ENCODE measurements at places on chromosomes 12 and 14.

GRCh38 chr12:113136990-113137511 is 1.5 kb upstream of the RASAL1 start:
- no peak for DNase-seq

DNA sequence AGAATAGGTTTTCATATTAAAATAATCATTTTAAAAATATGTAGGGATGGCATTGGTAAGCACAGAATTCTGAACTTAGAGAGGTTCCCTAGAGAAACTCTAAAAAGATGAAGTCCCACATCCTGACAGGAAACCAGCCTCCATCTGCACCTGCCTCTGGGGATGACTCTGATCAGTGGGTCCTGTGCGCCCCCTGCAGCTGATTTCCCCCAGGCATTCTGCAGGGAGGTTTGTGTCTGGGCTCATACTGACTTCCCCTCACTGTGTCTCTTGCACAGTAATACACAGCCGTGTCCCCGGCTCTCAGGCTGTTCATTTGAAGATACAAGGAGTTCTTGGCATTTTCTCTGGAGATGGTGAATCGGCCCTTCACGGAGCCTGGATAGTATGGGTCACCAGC is 602.9 kb downstream of the TMEM121 start:
- DNase-seq = no peak

DNA sequence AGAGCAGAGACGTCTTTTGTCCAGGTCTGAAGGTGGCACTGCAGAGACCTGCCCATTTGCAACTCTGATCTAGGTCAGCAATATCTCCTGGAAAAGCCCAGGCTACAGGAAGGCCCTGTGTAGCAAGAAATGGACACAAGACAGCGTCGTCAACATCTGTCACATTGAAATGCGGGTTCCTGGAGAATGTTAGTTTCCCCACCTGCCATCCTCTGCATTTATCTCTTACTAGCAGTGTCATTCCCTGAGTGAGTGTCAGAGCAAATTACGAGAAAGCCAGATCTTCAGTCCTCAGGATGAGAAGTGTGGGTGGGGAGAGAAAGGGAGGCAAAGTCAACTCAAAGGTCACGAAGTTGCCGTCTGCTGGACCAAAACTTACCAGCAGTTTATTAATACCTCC is 27.4 kb upstream of the FLVCR2 start:
- DNase-seq = no peak

DNA sequence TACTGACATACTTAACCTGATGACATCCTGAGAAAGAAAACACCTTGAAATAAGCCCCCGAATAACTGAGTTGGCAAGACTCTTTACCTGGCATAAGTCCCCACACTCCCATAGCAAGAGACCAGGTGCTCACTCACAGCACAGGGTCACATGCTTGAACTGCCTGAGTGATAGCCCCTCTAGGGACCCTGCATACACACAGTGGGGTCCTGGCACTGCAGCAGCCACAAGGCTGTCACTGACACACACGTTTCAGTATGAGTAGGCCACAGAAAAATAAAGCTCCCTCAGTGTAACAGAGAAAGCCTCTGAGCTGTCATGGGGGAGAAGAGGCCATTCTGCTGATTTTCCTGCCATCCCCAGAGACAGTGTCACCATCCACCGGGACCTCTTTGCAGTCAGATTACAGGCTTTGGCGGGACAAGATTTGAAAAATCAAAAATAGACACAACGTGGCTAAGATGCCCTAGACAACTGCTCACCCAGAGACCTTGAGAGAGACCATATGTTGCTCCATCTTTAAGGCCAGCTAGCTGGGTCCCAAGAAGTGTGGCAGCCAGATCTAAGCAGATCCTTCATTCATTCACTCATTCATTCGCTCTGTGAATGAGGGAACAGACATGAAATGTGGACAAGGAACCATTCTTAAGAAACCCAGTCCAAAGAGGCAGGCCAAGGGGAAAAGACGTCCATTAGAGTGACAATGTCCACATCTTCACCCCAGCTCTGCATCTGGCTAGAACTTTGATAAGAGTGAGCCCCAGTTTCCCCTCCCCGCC is 1.6 kb downstream of the SCARB1 start:
- DNase-seq = no peak

- DNase-seq = no peak
Observed at GRCh38 chr12:56677680-56678079, 10.4 kb downstream of the PTGES3 start.

DNA sequence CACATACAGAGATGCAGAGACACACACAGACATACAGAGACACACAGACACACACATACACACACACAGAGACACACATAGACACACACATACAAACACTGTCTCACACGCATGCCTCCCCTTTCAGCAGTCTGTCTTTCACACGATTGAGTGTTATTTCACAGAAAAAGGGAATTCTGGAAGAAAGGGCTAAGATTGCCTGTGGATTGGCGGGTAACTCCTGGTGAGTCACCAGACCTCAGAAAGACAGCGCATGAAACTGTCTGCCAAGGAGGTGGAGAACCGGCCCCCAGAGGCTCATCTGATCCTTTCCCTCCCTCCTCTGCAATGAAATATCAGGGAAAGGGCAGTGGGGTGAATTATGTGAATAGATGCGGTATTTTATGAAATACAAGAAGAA is 127.2 kb upstream of the GSC start:
- DNase-seq = no peak

GRCh38 chr14:102209224-102209966 is 69.7 kb downstream of the WDR20 start:
- DNase-seq = no peak

DNA sequence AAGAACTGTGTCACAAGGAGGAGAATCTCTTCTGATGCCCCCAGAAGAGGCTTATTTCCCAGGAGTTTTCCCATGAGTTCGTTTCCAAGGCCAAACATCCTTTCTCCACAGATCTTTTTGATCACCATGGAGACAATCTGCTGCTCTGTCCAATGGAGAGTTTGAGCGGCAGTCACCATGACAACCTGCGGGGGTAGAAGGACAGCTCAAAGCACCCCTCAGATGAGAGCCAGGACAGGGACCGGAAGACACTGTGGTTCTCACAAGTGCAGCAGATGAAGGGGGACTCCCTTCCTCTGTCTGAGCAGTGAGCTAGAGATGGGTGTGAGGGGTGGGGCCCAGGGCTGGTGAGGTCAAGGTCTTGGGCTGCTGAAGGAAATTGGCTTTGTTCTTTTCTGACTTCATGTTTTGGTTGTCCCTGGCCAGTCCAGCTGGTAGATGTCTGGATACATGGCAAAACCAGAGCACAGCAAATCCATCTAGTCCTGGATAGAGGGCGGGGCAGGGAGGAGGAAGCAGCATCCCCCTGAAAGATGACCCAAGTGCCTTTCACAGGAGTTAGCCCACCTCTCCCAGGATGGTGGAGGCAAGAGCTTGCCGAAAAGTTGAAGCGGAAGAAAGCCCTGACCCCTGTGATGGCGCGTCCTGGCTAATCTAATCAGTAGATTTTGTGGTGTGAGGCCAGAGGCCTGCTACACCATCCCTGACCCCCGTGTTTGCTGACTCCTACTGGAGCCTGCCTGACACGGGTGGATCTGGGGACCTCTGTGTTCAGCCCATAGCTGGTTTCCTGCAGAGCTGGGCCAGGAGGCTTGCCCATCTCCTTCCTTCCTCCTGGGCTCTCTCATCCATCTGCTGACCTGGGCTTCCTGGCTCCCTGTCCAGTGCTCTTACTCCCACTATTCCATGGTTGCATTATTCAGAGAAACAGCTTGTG is 24.4 kb downstream of the DHRS2 start:
- no peak for DNase-seq

DNA sequence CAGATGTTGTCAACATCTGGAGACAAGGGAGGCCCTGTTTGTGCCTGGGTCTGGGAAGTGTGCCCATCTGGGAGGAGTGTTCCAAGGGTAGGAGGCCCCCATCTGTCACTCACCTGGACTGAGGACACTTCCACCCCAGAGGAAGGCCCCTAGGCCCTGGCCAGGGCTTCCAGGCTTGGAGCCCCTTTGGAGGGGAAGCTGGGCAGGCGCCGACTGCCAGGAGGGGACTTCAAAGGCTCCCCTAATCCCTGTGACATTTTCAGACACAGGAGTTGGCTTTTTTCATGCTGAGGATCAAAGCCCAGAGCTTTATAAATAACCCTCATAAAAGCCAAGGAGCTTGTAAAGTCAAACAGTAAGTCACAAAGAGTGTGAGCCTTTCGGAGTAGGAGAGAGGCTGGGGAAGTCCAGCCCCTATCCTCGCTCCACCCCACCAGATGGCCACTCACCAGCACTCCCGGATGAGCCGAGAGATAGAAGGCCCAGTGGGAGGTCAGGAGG is 17.6 kb upstream of the FAM222A start:
- no peak for DNase-seq

GRCh38 chr12:58925111-58925611 is 4.9 kb upstream of the LRIG3 start:
- DNase-seq = no peak

GRCh38 chr12:31518680-31519227 is 72.2 kb downstream of the DENND5B start:
- peak; percentile 3 for DNase-seq

DNA sequence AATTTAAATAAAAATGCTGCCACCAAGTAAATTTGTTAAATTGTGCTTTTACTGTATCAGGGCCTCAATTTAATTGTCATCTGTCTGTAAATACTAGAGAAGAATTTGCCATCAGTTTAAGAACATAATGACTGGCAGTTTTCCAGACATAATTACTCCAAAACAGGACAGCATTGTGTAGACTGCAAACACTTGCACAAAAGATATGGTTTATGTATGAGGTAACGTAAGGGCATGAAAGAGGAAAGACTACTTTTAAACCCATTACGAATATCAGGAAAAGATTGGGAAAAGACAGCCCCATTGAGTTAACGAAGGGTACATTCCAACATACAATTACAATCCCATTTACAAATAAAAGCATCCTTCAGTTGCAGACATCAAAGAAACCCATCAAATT is 59.8 kb upstream of the KRR1 start:
- DNase-seq = no peak

Data from amygdala (tissue), 56 donors.